SHP77 treated with DMSO at 0.1 percent for 48 hours (cell line): ENCODE measurements at places on chromosomes 6 and 20.

DNA sequence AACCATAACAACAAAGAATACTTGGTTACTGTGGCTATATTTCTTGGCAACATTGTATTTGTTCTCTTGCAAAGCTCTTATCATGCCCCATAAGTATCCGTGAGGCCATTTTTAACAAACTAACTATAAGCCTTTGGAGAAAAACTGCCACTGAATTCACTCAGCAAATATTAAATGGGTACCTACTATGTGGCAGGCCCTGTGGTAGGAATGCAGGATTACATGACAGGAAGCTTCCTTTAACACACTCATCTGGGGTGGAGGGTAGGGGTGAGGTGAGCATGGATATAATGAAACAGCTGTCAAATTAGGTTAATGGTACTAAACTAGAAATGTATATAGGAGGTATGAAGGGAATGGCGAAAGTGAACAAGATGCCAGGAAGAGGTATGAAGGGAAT lies 504.8 kb downstream of the MEI4 start:
- DNase-seq: no peak

DNA sequence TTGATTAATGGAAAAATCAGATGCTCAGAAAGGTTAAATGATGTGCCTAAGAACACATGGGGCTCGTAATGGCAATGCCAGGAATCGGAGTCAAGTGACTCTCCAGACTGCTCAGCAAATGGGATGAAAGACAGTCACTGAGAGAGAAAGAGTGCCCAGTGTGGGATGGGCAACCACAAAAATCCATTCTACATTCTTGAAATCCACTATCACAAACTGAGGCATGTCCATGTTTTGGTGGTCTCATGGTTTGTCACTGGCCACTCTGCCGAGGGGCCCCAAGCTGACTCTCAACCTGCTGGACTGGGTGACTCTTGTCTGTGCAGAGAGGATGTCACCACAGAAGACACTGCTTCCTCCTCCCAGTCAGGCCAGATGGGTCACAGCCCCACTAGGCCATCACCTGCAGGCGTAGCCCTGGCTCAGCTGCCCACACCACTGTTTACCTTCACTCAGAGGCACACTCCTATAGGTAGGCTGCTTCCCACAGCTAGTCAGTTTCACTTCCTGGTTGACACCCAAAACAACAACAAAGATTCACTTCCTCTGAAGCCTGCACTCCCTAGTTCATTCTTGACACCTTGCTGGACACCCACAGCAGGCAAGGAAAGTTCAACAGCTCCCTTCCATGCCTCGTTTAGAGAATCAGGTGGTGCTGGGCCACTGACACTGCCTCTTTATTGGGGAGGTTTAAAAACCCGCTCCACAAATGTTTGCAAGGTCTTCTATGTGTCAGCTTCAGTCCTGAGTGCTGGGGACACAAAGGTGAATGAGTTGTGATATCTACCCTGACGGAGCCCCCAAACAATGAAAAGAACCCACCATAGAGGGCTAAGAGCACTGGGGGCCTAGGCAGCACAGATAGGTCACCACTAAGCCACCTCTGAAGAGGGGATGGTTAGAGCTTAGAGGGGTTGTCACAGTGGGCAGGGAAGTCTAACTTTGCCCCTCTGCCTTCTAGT lies 21.7 kb downstream of the MAP1LC3A start:
- DNase-seq: no peak

DNA sequence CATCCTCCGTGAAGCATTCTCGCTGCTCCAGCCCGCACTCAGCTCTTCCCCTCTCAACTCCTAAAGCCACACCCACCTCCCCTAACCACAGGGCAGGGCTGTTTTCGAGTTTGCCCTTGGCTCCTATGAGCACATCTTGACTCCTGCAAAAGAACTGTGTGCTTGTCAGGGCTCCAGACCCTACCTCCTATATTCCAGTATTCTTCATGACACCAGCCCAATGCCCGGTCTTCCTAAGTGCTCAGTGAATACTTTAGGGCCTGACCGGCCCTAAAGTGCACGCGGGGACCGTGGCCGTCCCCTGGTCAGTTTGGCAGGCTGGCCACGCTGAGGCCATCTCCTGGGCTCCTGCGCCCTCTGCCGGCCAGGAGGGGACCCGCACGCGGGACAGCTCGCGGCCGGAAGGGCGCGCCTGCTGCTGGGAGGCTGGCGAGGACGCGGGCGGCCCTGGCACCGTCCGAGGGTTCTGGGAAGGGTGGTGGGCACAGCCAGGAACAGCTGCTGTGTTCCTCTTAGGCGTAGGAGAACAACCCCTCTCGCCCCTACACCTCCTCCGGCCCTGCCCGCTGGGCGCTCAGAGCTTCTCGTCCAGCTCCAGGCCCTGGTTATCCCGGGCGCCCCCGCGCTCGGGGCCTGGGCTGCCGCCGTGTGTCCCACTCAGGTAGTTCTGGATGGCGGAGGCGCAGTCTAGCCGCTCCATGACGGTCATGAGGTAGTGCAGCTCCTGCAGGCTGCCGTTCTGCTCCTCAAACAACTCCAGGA lies 11.0 kb downstream of the UNC5CL start:
- DNase-seq: peak; percentile 76

DNA sequence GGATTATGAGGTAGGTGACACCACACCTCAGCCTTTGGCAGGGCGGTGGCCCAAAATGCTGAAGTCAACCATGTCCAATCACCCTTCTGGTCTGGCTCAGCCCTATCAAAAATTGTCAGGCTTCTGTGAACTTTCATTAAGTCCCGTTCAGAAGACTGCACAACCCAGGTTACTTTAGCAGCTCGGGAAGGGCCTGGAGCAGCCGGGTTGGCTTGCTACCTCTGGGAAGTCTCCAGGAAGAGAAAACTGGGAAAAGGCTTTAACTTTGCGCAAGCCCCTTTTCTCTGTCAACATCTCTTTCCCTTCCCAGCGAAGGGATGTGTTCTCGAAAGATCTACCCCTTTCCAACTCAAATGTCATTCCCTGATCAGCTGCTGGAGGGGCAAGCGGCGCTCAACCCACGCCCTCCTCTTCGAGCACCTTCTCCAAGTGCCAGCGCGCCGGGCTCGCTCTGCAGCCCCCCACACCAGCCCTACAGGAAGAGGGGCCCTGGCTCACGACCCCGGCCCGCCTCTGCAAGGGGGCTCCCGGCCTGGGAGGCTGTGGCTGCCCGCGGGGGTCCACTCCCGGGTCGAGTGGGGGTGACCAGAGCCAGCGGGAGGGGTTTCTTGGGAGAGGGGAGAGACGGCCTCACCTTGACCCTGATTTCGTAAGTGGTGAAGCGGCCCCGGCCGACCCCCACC lies 573 bp downstream of the SNX3 start:
- DNase-seq: no peak

- no peak for DNase-seq
Measured at GRCh38 chr20:33773412-33774089, 37.6 kb upstream of the CHMP4B start.

GRCh38 chr6:32796848-32797776 lies 19.7 kb downstream of the HLA-DOB start:
- DNase-seq: no peak

- DNase-seq: no peak
Measured at GRCh38 chr6:165581678-165582077, 81.4 kb downstream of the PDE10A start.

DNA sequence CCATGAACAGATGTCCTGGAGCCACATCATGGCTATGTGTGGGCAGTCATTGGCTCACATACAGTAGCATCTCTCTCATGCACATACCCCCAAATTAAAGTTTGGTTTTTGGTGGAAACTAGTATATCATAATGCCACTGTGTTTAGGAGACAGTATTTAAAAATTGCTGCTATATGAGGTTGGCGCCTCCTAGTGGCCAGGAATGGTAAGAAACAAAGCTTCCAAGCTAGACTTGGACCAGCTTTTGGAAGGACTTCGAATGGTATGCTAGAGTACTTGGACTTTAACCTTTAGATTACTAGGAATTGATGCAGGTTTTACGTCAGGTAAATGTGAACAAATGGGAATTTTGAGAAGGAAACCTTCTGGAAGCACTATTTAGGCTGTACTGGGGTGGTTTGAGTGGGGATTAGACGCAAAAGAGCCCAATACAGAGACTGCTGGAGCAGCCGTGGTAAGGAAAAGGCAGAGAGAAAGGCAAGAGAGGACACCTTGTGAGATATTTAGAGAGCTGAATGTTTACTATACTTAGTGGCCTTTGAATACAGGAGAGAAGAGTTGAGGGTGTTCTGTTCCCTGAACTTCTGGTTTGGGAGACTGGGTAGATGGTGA lies 23.8 kb downstream of the PRSS35 start:
- DNase-seq: no peak

DNA sequence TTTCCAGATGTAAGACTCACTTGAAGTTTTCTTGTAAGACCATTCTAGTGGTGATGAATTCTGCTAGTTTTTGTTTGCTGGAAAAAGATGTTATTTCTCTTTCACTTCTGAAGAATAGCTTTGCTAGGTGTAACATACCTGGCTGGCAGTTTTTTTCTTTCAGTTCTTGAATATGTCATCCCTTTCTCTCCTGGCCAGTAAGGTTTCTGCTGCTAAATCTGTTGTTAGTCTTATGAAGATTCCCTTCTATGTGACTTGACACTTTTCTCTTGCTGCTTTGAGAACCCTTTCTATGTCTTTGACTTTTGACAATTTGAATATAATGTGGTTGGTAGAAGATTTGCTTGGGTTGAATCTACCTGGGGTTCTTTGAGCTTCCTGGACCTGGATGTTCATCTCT lies 314.7 kb upstream of the NOX3 start:
- no peak for DNase-seq

GRCh38 chr6:105204331-105204730 lies 24.5 kb upstream of the POPDC3 start:
- DNase-seq: no peak

DNA sequence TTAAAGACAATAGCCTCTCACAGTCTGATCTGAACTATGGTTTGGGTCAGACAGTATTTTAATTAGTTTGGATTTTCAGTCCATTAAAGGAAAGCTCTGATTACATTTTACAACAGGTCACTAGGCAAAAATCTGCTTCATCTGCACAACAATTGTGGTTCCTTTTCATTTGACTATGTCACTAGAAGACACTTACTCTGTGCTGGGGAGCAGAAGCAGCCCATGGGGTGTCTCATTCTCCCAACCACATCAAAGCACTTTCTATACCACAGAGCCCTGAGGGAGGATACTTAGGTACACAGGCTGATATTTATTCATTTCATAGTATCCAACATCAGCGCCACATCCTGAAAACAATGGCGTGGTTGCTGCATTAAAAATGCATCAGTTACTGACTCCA lies 36.6 kb upstream of the HDAC2 start:
- no peak for DNase-seq

DNA sequence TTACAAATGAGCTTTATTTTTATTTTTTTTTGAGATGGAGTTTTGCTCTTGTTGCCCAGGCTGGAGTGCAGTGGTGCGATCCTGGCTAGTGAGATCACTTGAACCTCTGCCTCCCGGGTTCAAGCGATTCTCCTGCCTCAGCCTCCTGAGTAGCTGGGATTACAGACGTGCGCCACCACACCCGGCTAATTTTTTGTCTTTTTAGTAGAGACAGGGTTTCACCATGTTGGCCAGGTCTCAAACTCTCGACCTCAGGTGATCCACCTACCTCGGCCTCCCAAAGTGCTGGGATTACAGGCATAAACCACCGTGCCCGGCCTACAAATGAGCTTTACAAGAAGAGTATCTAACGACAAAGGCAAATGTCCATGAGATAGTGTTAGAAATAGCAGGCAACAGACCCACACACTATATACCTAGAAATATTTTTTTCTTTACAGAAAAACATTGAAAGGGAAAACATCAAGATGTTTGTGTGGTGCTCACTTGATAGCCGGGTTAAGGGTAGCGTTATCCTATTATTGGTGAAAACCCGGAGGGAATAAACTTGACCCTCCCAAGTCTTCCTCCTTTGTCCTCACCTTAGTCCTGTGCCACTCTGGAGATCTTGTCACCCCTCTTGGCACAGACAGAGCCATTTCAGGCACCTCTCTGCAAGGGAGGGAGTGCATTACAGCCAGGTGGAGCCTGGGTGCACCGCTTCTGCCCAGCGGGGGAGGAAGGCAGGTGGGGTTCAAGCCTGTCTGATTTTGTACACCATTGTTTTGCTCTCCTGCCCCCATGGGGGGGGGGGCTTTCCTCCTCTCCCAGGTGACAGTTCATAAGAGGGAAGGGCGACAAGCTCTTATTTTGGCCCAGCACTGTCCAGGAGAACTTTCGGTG lies 21.0 kb upstream of the AVP start:
- no peak for DNase-seq

DNA sequence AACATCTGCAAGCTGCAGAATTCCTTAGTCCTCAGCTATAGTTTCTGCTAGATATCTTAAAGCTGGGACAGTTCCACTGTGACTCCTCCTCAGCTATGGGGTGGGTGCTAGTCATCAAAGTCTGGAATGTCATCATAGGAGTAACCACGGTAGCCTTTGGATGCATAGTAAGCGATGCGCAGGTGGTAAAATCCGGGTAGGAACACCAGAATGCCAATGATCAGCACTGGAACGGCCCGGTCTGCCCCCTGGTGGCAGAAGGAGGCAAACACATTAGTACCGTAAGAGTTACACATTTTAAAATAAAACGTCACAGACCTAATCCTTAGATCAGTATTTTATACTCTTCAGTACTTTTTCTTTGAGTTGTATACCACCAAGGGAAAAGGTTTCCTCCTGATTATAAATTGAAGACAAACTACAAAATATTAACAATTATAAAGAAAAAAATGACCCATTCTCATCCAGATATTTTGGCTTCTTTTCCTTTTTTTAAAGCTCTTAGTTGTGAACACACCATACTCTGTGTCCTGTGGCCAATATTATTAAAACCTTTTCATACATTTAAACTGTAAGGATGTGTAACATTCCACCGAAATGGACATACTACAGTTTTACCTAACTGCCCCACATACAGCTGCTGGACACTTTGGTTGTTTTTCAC lies 18.9 kb downstream of the PCNA start:
- DNase-seq: peak; percentile 62

DNA sequence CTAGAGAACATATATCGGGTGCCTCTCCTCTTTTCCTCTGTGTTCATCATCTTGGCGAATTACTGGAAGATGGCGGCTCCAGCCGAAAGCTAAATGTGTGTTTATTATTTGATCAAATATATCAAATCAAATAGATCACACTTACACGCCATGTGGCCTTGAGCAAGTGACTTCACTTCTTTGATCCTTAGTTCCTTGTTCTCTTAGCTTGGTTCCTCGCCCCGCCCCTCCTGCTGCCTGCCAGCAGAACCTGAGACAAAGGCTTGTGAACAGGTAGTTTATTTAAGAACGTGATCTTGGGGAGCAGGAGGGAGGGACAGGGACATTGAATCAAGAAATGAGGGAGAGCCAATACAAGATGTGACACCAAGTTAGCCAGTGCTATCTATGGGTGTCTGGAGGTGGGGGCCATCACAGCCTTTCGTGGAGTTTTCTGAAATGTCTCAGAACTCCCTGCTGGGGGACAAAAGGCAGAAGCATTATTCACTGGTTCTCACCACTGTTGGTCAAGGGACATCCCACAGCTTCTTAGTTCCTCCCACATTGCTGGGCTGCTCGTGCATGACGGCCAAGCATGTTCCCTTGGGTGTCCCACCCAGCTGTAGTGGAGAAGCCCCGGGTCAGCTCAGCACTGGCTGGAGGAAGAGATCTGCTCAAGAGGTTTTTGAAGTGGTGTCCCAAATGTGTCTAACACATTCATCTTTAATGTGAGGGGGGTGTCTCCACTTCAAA lies 44.9 kb upstream of the RNF24 start:
- DNase-seq: no peak
